ENCODE measurements at places on chromosomes 4 and X.
A peak's percentile ranks its signal among the peaks of the same experiment; 100 is the strongest.

DNA sequence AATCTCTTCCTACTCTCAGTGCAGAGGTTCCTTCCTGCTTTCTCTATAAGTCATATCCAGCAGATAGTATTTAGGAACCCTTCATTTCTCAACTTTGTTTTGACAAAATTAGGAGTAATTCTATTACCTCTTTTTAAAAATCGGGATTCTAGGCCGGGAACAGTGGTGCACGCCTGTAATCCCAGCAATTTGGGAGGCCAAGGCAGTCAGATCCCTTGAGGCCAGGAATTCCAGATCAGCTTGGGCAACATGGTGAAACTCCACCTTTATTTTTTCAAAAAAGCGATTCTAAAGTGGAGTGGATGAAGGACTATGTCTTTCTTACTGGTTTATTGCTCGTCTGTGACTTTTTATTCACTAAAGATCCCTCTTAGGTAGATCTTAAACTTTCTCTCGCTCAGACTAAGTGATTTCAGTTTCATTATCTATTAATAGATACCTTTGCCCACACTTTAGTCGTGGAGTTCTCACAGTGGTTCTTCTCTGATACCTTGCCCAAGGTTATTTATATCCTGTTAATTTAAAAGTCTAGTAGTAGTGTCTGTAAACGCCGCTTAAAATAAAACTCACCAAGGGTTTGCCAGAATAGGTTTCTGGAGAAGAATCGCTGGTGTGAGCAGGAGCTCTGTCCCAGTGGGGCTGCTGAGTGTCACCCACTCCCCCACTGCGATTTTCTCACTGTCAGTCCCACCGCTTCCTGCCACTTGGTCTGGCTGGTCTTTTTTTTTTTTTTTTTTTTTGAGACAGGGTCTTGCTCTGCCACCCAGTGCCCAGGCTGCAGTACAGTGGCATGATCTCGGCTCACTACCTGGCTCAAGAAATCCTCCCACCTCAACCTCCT, 27.0 kb upstream of the TMEM131L start:
- no peak for DNase-seq

DNA sequence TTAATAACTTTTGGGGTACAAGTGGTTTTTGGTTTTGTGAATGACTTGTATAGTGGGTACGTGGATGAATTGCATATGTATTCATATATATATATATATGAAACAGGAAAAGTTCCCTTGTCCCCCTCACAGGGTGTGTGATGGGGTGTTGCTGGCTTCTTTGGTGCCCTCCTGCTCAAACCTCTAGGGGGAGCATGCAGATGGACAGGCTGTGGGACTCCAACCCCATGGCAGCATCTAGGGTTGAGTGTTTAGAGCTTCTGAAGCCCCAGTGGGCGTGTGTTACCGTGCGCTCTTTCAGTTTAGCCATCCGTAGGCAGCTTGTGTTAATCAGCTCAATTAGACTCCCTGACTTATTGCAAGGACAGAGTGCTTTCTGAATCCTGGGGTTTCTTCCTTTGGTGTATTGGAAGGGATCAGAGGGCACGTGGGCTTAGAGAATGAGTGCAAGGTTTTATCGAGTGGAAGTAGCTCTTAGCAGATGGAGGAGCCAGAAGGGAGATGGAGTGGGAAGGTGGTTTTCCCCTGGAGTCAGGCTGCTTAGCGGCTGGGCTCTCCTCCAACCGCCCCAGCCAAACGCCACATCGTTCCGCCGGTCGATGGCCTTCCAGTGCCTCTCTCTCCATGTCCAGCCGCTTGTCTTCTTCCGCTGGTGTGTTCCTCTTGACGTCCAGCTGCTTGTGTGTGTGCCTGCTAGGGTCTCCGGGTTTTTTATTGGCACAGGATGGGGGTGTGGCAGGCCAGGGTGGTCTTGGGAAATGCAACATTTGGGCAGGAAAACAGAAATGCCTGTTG, 674.4 kb upstream of the LCORL start:
- no peak for DNase-seq

GRCh38 chr4:30641345-30641744, 78.8 kb upstream of the PCDH7 start:
- no peak for DNase-seq

GRCh38 chr4:38004062-38004461, 43.9 kb downstream of the PTTG2 start:
- no peak for DNase-seq

DNA sequence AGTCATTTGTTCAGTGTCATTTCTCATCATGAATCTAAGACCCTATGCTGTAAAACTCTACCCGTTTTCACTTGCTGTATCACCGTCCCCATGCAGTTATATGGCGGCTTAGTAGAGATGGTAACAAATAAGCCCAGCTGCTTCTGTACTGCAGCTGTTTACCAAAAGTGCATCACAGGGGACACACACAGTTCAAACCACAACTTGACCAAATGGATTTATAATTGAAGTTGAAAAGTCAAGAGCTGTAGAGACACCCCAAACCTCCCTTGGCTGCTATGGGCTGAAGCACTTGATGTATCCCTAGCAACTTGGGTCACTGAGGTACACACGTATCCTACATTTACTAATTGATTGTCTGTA, 219.0 kb upstream of the FGF13 start:
- no peak for DNase-seq

DNA sequence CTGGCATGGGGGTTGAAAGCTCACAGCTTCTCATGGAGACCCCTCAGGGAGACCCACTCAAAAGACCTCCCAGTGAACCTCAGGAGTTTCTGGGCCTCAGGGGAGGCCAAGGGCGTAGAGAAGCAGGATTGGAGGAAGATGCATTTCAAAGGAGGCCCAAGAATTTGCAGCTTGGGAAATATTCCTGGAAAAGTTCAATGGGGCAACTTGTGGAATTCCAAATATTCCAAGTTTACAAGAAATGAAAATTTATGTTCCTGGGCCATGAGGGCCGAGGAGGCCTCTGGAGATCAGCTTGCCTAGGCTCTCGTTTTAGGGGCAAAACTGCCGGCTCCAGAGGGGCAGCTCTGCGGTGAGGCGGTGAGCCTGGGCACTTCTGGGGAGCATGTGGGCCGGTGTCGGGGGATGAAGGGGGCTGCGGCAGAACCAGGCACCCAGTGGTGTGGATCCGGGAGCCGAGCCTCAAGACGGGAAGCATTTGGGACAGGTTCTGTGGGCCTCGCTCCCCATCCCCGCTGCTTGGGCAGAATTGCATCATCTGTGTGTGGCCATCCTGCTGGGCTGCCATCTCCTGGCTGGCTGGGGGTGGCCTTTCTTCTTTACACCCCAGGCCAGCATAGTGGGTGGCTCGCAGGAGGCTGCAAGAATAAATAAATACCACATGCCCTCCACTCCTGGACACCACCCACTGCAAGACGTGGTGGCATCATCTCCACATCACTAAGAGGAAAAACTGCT, 54.6 kb upstream of the GPR78 start:
- no peak for DNase-seq

- no peak for DNase-seq
Measured at GRCh38 chr4:69490271-69490670, 5.4 kb downstream of the UGT2B4 start.

- peak; percentile 82 for DNase-seq
Measured at GRCh38 chr4:118888666-118889311, at the start of gene SYNPO2. TSS of gene SYNPO2 (plus strand) at chr4:118888854. CDS start at chr4:118889037, 183 bp downstream.

- no peak for DNase-seq
Measured at GRCh38 chr4:1656986-1657385, 27.1 kb downstream of the FAM53A start.

DNA sequence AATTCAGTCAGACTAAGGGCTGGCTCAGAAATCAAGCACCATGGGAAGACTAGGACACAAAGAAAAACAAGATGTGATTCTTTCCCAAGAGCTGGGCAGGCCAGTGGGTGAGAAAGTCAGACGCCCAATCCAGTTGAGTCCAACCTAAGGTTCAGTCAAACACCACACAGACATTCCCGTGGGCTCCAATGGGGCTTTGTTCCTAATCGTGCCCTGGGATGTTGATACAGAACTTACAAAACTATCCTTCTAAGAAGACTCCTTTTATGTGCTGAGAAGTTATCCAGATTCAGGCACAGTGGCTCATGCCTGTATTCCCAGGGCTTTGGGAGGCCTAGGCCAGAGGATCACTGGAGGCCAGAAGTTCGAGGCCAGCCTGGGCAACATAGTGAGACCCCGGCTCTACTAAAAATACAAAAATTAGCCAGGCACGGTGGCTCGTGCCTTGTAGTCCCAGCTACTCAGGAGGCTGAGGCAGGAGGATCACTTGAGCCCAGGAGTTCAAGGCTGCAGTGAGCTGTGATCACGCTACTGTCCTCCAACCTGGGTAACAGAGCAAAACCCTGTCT, 3.7 kb downstream of the BLOC1S4 start:
- DNase-seq = no peak

DNA sequence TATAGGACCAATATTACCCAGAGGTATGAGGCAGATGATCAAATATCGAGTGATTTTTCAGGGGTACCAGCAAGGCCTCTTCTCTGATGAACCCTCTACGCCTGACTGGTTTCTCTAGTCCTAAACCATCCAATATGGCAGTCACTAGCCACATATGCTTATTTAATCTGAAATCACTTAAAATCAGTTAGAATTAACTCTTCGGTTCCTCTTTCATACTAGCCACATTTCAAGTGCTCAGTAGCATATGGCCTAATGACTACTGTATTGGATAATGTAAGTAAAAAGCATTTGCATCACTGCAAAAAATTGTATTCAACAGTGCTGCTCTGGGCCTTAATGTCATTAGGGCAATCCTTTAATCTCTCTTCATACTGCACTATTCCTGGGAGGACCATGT, 4.4 kb upstream of the APBB2 start:
- DNase-seq = no peak

DNA sequence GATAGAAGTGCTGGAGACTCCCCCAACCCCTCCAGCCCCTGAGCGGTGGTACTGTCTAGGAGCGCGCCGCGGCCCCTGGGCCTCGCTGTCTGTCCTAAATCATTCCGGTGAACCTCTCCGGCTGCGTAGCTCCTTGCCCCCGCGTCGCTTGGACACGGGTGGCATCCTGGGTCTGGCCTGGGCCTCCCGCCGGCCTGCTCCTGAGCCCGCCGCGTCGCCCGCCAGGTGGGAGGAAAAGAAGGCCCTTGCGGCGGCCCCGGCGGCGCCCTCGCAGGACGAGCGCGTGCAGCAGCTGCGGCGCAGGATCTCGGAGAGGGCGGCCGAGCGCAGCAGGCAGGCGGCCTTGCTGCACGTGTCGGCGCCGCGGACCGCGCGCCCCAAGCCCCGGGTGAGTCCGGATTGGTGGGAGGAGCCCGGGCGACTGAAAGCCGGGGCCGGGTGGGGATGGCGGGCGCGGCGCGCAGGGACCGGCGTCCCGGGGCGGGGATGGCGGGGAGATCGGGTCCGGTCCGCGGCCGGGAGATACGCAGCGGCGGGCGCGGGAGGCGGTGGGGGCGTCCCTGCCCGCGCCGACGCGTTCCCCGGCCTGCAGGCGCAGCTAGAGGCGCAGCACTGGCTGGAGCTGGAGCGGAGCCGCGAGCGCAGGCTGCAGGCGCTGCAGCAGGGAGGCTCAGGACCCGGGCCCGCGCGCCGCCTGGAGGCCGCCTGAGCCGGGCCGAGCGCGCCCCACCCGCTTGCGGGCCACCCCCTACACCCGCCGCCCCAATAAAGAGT, 6.5 kb upstream of the RNF4 start:
- peak; percentile 73 for DNase-seq

DNA sequence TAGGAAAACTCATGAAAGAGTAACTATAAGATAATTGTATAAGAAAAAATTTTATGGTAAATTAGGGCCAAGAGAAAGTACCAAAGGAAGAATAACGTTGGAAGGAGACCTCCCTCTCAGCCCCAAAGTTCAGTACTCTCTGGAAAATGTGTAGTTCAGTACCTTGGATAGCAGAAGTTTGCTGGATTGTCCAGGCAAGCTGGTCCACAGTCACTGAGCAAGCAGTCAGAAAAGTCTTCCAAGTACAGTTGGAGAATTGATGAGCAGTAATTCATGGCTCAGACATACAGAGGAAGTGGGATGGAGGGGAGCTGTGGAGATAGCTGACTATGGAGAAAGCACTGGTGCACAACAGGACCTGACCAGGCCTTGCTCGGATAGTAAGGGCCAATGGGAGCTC, 598.2 kb upstream of the NDST4 start:
- DNase-seq = no peak

DNA sequence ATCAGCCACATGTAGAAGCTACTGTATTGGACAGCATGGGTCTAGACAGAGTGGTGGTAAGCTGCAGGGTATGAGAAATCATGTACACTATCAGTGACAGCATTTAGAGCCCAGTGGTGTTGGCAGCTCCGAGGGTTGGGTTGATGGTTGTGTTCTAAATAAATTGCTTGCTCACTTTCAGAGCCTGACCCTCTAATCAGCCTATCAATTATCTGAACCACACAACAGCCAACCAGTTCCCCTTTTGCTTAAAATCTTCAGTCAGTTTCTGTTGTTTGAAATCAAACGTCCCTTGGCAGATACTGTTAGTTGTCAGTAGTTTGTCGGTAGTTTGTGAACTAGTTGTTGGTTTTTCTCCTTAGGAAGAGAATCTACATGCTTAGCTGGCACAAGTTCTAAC, 99.8 kb upstream of the RAI2 start:
- no peak for DNase-seq

GRCh38 chr4:23897564-23898109, 7.8 kb upstream of the PPARGC1A start:
- DNase-seq = no peak

GRCh38 chr4:40212674-40213527, 16.1 kb downstream of the RHOH start:
- DNase-seq = no peak

- DNase-seq = peak; percentile 86
Measured at GRCh38 chr4:181259081-181259709, 984.0 kb upstream of the TENM3 start.

- no peak for DNase-seq
Measured at GRCh38 chrX:45454290-45454689, 253.6 kb upstream of the DIPK2B start.

GRCh38 chrX:153643431-153644351, 3.3 kb upstream of the DUSP9 start:
- DNase-seq = no peak

- DNase-seq = peak; percentile 21
Measured at GRCh38 chr4:48944252-48944651, 37.7 kb upstream of the OCIAD2 start.

DNA sequence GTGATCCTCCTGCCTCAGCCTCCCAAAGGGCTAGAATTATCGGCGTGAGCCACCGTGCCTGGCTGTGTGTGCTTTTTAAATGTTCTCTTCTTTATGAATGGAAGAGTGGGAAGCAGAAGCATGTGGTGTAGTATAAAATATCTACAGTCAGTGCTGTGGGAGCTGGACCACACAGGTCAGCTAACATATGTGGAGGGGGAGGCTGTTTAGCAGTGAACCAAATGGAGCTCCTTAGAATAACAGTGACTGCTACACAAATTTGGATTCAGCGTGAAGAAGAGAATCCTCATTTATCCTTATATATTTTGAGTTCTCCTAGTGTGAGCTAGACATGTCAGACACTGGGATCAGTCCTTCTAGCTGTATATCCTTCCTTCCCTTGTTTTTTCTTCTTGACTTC, 3.2 kb downstream of the SNX25 start:
- DNase-seq = no peak

- no peak for DNase-seq
Measured at GRCh38 chr4:113941836-113942235, 37.6 kb downstream of the ARSJ start.
